ENCODE measurements at places on chromosomes 7 and 10.
A peak's percentile ranks its signal among the peaks of the same experiment; 100 is the strongest.

DNA sequence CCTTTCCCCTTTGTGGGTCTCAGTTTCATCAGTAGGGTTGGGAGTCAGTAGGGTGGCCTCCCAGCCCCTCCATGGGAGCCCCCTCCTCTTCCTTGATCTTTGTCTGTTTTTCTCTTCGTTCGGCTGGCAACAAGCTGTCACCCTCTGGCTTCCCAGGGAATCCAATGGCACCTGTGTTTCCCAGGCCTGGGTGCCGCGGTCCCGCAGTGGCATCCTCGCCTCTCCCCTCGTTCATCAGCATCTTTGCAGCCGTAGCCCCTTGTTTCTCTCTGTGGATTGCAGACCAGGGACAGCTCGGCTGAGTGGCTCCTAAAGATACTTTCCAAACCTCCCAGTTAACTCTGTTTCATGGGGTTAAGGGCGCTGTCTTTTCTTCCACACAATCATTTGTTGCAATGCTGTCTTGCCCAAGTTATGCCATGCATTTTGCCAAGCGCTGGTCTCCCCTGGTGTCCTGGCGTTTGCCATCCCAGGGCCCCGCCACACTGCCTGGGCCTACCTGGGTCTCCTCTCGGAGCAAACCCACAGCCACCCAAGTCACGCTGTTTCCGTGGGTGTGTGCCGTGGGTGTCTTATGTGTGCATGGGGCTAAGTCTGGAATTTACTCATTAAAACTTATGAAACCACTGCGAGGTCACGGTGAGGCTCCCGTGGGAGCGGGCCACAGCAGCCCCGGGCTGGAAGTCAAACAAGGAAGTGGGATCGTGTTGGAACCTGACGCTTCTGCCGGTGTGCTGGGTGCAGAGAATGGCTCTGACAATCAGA, 189.4 kb upstream of the SHH start:
- no peak for DNase-seq

DNA sequence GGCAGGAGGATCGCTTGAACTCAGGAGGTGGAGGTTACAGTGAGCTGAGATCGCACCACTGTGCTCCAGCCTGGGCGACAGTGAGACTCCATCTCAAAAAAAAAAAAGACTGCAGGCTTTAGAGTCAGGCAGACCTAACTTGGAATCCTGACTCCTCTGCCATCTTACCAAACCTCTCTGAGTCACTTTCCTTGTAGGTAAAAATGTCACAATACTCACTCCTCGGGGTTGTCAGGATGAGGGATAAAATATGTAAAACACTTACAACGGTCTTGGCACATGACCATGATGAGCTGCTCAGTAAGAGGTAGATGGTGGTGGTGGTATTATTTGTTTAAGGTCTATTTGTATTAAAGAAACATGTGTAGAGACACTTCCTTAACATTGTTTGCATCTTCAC, 154.1 kb upstream of the PDE1C start:
- DNase-seq, result no peak

GRCh38 chr10:118901906-118902305, 127.6 kb upstream of the NANOS1 start:
- DNase-seq, result no peak

GRCh38 chr7:50803359-50804337, 21.0 kb upstream of the GRB10 start:
- no peak for DNase-seq

DNA sequence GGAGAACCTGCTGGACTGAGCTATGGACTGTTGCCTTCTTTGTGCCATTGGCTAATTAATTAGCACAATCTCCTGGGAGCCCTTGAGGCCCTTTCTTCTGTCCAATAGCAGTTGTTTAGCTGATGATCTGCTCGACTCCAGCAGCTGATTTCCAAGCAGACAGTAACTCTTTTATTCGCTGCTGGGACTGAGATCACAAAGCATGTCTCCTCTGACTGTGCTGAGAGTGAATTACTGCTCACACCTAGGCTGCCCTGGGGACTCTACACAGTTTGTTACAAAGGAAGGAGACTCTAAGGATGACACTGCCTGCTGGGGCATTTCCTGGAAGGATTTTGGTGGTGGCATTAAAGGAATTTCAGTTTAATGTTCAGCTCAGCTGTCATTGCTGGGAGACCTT, 31.4 kb downstream of the CASP7 start:
- no peak for DNase-seq

GRCh38 chr10:117175901-117176534, 21.3 kb upstream of the KCNK18 start:
- peak; percentile 74 for DNase-seq

GRCh38 chr7:88331322-88331721, 24.6 kb upstream of the STEAP4 start:
- DNase-seq, result no peak

GRCh38 chr10:105840288-105840770, 1199.2 kb downstream of the SORCS3 start:
- DNase-seq, result no peak

DNA sequence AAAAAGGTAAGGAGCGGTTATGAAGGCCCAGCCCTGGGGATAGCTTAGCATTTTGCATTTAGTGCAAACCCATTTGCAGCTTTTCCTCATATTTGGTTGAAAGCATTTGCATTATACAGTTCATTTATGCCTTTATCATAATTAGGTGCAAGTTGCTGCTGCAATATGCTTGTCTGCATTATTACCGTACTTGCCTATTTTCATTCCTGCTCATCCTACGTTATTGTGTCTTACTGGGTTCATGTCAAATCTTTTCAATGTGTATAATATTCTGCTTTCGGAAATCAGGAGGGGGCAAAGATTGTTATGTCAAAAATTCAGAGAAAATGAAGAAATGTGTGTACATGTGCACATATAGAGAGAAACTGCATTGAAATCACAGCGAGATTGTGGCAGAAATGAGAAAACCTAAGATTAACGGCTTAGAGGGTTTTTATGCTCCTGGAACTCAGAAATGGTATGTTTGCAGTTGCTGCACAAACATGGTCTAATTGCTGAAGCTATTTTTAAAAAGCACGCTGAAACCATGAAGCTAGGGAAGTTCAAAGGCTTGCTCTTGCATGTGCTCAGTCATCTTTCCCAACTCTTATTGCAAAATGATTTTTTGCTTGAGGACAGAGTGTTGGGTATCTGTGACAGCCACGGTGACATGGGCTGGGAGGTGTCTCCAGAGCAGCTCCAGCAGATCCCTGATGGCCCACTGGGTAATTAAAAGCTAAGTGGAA, 613.2 kb downstream of the SDK1 start:
- DNase-seq, result no peak

GRCh38 chr7:23022258-23022769, 8.4 kb upstream of the HYCC1 start:
- no peak for DNase-seq

- no peak for DNase-seq
Measured at GRCh38 chr7:111855842-111856227, 293.5 kb upstream of the IMMP2L start.

DNA sequence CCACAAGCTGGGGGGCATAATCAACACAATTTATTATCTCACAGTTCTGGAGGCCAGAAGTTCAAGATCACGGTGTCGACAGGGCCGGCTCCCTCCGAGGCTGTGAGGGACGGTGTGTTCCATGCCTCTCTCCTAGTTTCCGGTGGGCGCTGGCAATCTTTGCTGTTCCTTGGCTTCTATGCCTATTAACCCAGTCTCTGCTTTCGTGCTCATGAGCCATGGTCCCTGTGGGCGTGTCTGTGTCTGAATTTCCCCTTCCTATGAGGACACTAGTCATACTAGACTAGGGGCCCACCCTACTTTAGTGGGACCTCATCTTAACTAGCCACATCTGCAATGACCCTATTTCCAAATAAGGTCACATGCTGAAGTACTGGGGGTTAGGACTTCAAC, 29.4 kb downstream of the HIPK2 start:
- no peak for DNase-seq

- no peak for DNase-seq
Measured at GRCh38 chr7:74518654-74519053, 64.9 kb downstream of the GTF2IRD1 start.

- DNase-seq, result no peak
Measured at GRCh38 chr10:31940839-31941653, 12.4 kb upstream of the ARHGAP12 start.

GRCh38 chr10:86969421-86970041, 1.2 kb downstream of the ADIRF start:
- DNase-seq, result no peak

- DNase-seq, result no peak
Measured at GRCh38 chr7:134907639-134908038, 78.7 kb upstream of the AGBL3 start.

- DNase-seq, result no peak
Measured at GRCh38 chr7:133203490-133203889, 49.4 kb upstream of the EXOC4 start.

- no peak for DNase-seq
Measured at GRCh38 chr10:72312865-72313391, 39.2 kb downstream of the DDIT4 start.

- DNase-seq, result no peak
Measured at GRCh38 chr7:125661-126060, 66.7 kb upstream of the FAM20C start.

DNA sequence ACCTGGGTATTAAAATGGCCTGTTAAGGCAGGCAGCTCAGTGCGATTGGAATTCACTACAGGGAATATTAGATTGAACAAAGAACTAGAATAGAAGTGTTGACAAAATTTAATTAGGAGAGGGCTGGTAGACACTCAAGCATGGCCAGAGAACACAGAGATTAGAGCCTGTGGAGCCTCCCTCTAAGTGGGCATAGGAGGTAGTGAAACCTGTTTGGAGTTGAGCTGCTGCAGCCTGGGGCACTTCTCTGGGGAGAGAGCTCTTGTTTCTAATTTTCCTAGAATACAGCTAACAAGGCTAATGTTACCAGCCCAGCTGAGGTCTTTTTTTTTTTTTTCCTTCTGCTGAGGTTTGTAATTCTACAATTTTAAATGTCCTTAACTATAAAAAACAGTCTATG, 46.4 kb downstream of the TMEM168 start:
- DNase-seq, result no peak

DNA sequence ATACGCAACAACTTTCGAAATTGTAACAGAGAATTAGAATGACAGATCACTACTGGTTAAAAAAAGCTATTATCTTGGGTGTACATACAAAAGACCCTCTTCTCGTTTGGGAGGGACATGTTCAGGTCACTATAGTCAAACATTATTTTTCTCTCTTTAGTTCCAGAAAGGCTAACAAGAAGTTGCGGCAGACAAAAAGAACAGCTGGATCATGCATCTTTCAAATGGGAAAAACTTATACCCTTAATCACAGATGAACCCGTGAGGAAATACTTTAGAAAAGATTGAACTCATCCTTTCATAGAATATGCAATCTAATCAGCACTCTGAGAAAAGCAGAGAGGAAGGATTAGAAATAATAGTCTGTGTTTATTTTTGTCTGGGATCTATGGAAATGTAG, 72.5 kb downstream of the EVX1 start:
- no peak for DNase-seq

GRCh38 chr7:98073047-98073446, 33.6 kb upstream of the LMTK2 start:
- no peak for DNase-seq

GRCh38 chr7:38881015-38881414, 28.0 kb downstream of the VPS41 start:
- DNase-seq, result no peak

GRCh38 chr7:30142710-30143109, 7.9 kb downstream of the MTURN start:
- DNase-seq, result no peak

DNA sequence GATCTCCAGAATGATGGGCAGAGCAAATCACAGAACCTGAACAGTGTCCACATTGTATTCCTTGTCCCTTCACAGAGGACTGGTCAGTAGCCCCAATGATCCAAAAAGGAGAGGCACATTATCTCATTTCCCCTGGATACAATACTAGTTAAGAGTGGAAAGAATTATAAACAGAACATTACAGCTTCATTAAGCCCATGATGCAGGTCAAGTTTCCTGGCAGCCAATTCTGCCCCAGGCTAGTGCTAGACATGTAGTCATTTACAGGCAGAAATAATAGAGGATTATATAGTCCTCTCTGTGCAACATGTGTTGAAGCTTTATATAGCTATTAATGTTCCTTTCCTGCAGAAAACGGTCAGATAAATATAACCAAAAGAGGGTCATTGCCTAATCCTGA, 124.3 kb upstream of the WNT16 start:
- no peak for DNase-seq

DNA sequence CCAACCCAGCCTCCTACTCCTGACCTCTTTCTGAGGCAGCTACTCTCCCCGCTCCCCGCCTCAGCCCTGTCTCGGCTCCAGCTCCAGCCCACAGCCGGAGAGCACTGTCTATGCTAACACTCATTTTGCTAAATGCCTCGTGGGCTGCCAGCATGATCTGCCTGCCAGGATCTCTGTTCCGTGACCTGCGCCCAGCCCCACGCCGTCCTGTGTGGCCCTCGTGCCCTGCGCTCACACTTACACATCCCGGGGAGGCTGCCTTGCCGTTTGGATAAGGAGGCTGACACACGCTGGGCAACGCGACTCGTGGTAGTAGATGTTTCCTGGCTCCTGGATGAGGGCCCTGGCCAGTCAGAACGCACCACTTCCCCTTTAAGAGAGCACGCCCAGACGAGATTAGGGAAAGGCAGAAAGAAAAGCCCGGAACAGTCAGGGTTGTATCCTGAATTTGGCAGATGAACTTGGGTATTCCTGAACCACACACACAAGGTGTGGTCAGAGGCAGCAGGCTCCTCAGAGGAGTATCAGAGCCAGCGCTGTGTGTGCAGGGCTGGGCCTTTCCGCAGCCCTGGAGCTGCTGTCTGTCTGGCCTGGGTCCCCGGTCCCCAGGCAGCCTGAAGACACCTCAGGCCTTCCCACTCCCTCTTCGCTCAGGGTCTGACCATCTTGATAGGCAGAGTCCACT, 97.7 kb upstream of the EFCAB10 start:
- no peak for DNase-seq

DNA sequence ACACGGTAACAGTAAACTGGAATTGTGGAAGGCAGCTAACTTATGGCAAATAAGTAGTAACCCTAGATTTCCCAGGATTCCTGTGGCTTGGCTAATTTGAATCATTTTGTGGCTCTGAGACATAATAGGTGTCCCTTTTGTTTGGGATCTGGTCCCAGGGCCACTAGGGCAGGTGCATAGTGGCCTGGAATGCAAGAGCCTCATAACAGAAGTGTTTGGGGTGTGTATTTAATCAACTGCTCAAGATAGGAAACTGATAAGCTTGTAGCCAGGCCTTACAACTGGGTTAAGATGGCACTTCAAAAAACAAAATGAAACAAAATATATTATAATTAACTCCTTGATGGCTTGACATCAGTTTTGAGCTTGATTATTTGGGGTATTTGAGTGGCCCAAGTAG, 541.8 kb downstream of the ETV1 start:
- no peak for DNase-seq

- DNase-seq, result no peak
Measured at GRCh38 chr10:15245530-15245929, 77.0 kb upstream of the NMT2 start.

GRCh38 chr10:14583252-14583651, 191.4 kb downstream of the FAM107B start:
- DNase-seq, result peak; percentile 75

Measured in stimulated activated CD4-positive, alpha-beta T cell treated with anti-CD3 and anti-CD28 coated beads, Interleukin-1b, Interleukin-23, amount 100 ng/mL, for 4 hours (primary cell).